ENCODE measurements at places on chromosomes 7 and 10. TPM values are rescaled to one million over a fixed set of nuclear protein-coding genes. Genes with fewer than 3 reads are reported as not detected.

GRCh38 chr10:10605551-10606081 is 412.1 kb upstream of the CELF2 start:
- no peak overlapping the region for H3K4me3 ChIP-seq
- H3K27me3 ChIP-seq, result no peaks in the 10 kb centered on the region
- H3K36me3 ChIP-seq, result no peaks in the 10 kb centered on the region
- no peaks in the 10 kb centered on the region for H3K4me1 ChIP-seq

The MTERF1 gene
- total RNA-seq, result 7.7 TPM

GRCh38 chr7:100632951-100633717 is 8.2 kb downstream of the TFR2 start:
- peak overlapping the region; percentile 20 for H3K4me3 ChIP-seq
- H3K4me1 ChIP-seq, result peaks cover 14% of the 10 kb centered on the region
- no peaks in the 10 kb centered on the region for H3K36me3 ChIP-seq
- peak; percentile 88 for DNase-seq
- no peak overlapping the region for H3K27ac ChIP-seq

GRCh38 chr10:32256613-32257437 is 90.1 kb downstream of the EPC1 start:
- no peak overlapping the region for H3K27ac ChIP-seq
- H3K4me3 ChIP-seq, result no peak overlapping the region
- peaks cover 7% of the 10 kb centered on the region for H3K4me1 ChIP-seq
- DNase-seq, result peak; percentile 75

- H3K4me1 ChIP-seq, result peaks cover 57% of the 10 kb centered on the region
- no peak overlapping the region for H3K27ac ChIP-seq
- no peak overlapping the region for H3K4me3 ChIP-seq
- no peaks in the 10 kb centered on the region for H3K36me3 ChIP-seq
Observed at GRCh38 chr7:1228545-1229201, 4.0 kb upstream of the UNCX start.

- DNase-seq, result no peak
- H3K4me3 ChIP-seq, result no peak overlapping the region
- no peak overlapping the region for H3K27ac ChIP-seq
- H3K27me3 ChIP-seq, result no peaks in the 10 kb centered on the region
Observed at GRCh38 chr7:128443831-128444600, 11.7 kb upstream of the HILPDA start.
